ENCODE measurements at places on chromosomes 12 and 14.

DNA sequence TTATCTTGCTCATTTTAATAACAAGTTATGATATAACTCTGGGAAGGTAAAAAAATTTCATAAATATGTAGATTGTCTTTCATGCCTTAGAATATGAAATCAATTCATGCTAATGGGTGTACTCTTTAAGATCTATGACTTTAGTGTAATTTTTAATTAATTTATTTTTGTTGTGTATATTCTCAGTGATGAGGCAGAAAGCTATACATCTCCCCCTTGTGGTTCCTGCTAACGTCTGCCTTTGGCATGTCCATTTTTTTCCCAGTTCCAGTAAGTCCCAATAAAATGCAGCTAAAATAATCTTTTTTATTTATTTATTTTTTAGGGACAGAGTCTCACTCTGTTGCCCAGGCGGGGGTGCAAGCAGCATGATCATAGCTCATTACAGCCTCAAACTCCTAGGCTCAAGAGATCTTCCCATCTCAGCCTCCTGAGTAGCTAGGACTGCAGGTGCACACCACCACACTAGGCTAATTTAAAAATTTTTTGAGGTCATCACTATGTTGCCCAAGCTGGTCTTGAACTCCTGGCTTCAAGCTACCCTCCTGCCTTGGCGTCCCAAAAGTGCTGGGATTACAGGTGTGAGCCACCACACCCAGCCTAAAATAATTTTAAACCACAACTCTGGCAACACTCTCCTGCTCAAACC is 3.3 kb upstream of the CHURC1 start:
- DNase-seq: no peak

DNA sequence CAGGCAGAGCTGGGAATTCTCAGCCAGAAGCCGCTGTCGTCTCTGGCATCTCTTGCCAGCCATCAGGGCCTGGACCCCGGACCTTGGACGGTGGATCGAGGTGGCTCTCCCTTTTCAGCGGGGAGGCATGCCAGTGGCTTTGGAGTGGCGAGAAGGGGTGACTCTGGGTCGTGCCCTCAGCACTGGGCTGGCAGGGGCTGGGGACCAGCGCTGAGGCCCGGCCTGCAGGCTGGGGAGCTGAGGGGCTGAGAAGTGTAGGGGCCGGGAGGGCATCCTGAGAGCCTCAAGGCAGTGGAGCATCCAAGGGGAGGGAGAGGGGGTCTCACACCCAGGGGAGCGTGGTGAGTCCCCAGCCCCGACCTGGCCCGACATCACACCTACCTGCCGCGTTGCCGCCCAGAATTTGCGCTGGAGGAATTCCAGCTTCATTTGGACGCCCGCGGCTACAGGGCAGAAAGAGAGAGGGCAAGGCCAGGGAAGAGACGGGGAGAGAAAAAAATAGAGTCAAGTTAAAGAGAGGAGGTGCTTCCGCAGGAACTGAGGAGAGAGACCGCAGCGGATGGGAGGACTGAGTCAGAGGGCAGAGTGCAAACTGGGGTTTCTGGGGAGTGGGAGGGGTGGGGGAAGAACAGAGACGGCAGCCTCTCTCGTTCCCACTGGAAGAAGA is 9.0 kb upstream of the LRTM2 start:
- no peak for DNase-seq

DNA sequence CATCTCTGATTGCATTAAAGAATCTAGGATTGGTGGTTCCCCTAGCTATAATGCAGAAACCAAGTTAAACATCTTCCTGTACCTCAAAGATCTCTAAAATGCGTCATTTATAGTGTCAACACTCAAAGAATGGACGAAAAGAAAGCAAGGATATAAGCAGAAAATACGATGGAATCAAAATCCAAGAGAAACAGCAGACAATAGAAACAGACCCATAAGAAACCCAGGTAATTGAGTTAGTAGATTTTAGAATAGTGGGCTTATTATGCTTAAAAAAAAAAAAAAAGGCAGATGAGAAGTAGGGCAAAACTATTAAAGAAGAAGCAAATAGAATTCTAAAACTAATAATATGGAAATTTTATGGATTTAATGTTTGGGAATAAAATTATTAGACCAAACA is 44.4 kb downstream of the USP15 start:
- DNase-seq: no peak

DNA sequence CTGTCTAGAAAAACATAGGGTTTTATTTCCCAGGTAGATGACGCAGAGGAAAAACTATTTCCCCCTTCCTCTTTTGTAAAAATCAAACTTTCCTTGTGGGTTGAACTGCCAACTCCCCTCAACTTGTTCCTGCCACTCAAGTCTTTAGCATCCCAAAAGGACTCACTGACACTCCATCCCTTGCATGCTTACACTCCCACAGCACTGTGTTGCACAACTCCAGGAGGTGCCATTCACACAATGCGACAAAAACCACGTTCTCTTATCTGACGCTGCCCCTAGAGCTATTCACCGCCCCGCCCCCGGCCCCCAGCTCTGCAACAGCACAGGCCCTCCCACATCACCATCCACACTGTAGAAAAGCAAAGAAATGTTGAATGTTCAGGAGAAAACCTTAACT is 16.9 kb upstream of the STON2 start:
- no peak for DNase-seq

DNA sequence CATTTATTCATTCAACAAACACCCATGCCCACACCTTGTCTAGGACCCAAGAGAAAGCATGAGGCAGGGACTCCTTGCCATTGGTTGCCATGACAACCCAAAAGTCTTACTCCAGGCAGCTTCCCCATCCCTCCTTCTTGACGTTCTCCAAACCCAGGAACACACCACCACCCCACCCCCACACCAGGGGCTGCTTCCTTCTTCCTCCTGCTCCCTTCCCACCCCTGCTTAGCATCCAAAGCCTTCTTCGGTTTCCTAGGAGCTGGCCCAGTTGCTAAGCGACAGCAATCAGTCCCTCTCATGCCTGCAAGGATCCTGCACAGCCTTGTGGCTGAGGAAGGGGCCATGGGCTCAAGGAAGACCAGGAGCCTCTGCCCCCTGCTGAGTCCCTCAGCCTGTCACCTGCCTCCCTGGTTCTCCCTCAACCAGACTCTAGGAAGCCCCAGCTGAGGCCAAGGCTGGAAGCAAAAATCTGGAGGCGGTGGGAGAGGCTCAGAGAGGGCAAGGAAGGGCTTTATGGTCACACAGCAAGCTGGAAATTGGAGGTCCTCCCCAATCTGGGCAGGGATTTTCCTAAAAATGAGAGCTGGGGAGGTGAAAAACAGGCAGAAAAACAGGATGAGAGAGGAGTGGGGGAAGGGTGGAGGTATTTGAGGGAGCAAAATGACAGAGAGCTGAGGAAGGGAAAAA is 15.4 kb downstream of the RASAL1 start:
- no peak for DNase-seq

DNA sequence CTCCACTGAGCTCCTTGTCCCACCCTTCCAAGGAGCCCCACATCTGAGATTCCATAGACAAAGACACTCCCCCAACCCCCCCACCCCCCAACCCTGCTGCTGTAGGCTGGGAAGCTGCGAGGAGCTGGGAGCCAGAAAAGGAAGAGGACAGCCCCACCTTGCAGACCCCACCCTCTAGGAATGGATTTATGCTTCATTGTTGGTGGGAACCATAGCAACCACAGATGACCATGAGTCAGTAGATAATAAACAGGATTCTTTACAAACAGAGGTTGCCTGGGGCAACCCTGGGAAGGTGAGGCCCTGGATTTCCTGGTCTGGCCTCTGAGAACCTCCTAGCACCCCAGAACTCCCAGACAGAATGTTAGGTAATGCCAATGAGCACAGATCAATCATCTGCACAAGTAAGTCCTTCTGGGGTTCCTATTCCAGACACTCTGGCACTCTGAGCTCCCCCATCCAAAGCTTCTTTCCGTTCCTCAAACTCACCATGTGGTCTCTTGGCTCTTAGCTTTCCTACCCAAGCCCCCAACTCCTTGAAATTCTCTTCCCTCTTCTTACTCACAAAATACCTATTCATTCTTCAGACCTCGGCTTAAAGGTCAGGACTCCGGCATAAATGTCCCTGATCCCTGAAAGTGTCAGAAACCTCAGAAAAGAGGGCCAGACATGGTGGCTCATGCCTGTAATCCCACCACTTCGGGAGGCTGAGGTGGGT is 15.2 kb upstream of the PLEKHG6 start:
- DNase-seq: no peak

DNA sequence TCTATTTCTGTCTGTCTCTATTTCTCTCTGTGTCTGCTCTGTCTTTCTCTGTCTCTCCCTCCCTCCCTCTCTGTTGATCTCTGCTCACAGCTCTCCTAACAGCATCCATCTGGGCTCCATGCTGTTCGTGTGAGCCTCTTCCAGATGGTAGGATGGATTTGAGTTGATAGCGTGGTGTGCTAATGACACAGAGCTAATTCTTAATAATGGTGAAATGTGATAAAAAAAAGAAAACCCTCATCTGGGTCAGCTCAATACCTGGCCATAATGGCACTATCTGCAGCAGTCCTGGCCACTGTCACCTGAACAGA is 96.4 kb downstream of the AACS start:
- no peak for DNase-seq

DNA sequence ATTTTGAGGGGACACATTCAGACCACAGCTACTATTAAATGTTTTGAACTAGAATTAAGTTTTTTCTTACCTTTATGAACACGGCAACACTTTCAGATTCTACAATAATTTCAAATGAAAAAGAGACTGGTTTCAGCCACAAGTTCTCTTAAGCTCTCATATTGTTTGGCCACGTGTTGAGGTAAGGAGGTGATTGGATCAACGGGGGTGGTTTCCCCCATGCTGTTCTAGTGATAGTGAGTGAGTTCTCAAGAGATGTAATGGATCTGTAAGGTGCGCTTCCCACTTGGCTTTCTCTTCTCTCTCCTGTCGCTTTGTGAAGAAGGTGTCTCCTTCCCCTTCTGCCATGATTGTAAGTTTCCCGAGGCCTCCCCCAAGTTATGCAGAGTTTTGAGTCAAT is 48.9 kb upstream of the DYRK2 start:
- DNase-seq: no peak

- DNase-seq: no peak
Measured at GRCh38 chr14:91749868-91750267, 18.0 kb upstream of the CATSPERB start.

GRCh38 chr12:112682586-112682985 is 109.0 kb upstream of the RPH3A start:
- DNase-seq: no peak

DNA sequence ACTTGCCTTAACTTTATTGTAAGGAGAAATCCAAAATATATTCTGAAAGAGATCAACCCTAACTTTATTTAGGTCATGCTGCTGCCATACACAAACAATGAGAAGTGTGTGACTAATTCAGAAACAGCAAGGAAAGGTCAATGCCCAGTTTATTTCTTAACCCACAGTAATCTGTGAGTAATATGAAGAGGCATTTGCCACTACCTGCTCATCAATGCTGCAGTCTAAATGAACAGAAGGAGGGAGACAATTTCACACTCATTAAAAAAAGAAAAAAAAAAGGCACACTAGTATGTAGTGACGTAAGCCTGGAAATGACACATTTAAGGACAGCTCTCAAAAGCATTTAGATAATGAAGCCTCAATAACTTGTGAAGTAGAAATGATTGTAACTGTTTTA is 90.5 kb upstream of the FOXN3 start:
- DNase-seq: peak; percentile 22

GRCh38 chr12:58459191-58459590 is 461.1 kb downstream of the LRIG3 start:
- no peak for DNase-seq

DNA sequence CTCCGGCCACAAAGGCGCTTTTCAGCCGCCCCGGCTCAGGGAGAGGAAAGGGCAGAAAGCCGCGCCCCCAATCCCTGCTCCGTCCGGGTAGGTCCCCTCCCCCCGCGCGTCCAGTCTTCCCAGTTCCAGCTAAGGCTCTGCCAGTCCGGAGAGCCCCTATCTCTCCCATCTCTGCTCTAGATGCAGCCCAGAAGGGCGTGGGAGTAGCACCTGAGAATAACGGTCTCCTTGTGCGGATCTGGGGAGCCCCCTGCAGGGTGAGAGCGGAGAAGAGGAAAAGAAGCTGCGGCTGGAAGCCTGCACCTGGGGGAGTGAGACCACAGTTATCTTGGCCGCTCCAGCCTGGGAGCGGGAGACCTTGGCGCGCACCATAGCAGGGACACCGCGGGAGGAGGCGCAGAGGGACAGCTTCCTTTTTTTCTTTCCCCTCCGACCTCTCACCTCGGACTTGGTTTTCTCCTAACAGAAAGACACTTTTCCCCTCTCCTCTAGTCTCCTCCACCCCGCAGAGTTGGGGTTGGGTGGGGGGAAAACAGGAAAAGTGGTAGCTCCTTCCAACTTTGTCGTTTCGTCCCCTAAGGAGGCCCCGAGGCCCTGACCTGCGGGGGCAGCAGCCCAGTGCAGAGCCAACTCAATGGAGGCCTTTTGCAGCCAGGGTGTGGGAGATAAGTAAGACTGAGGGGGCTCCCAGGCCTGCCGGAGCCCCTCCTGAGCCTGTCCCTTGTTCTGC is 2.4 kb downstream of the DHH start:
- no peak for DNase-seq

DNA sequence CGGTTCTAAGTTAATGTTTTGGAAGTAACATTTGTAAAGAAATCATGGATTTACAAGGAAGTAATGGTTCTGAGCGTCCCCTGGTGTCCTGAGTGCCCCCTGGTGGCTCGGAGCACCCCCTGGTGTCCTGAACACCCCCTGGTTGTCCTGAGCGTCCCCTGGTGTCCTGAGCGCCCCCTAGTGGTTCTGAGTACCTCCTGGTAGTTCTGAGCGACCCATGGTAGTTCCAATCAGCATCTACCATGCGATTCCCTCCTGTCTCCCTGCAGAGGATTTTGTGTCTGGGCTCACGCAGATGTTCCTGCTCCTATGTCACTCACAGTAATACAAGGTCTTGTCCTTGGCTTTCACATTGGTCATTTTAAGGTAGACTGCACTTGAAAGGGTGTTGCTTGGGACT is 1352.9 kb downstream of the TMEM121 start:
- DNase-seq: no peak

DNA sequence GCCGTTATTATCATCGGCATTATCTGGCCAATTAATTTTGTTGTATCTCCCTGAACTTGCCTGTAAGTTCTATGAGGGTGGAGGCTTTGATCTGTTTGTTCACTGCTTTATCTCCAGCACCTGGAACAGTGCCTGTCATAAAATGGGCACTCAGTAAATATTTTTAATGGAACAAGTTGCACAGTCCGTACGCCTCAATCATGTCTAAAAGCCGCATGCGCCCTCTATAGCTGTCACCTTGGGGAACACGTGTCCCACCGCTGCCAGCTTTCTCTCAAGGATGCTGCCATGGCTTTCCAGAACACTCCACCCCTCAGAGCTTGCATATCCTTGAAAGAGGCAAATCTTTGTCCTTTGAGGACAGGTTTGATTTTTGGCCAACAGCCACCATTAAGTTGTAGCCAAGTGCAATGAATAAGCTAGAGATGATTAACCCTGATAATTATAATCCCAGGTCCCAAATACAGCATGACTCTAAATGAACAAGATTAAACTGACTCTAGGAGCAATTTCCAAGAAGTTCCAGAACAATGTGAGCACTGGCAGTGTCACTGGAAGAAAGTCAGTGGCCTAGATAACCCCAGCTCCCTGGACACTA is 55.1 kb downstream of the ERH start:
- no peak for DNase-seq

DNA sequence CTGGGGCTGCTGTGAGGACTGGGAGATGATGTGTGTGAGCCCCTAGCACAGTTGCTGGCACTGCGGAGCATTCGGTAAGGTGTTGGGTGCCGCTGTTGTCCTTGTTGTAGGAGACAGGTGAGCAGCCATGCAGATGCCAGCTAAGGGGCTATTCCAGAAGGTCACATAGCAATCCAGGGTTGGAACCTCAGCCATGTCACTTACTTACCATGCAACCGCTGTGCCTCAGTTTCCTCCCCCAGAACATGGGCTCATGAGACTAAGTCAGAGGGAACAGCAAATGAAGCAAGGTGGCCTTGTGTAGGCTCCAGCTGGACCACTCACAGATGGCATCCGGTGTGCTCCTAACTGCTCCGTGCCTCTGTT is 13.2 kb downstream of the DTX1 start:
- no peak for DNase-seq
